ENCODE measurements at places on chromosomes 2 and 18. TPM values are rescaled to one million over a fixed set of nuclear protein-coding genes. Genes with fewer than 3 reads are reported as not detected.

Gene HOXD1
- total RNA-seq, result not detected

Gene REG1B
- total RNA-seq, result not detected

Gene SCN1A
- total RNA-seq, result 0.37 TPM

Gene MERTK
- 0.39 TPM for total RNA-seq

Gene MREG
- 2.7 TPM for total RNA-seq

Gene ATP5MC3
- 128 TPM for total RNA-seq

Gene FNDC4
- 8.4 TPM for total RNA-seq

Gene CHRNA1
- under 0.01 TPM for total RNA-seq

Gene DLGAP1
- total RNA-seq, result 1.5 TPM

Gene NT5DC4
- not detected for total RNA-seq

Gene NTSR2
- not detected for total RNA-seq

Gene SCYGR8
- not detected for total RNA-seq

Gene ALPP
- total RNA-seq, result not detected

Gene VIT
- 8.8 TPM for total RNA-seq

Gene DUSP19
- total RNA-seq, result 2.2 TPM

Gene ETAA1
- total RNA-seq, result 13.1 TPM

Gene MBP
- 26.5 TPM for total RNA-seq

Gene SULT1C4
- not detected for total RNA-seq

Gene CNTNAP5
- not detected for total RNA-seq

Gene LIPG
- 4.5 TPM for total RNA-seq

Gene SPDYA
- total RNA-seq, result 0.59 TPM

Gene PCARE
- total RNA-seq, result not detected

Gene ACSL3
- 192 TPM for total RNA-seq

Gene RGPD4
- not detected for total RNA-seq

Gene NYAP2
- total RNA-seq, result not detected

Gene FOXI3
- not detected for total RNA-seq

Gene SMAD2
- total RNA-seq, result 24.6 TPM

Gene VIL1
- total RNA-seq, result under 0.01 TPM

Gene CCL20
- total RNA-seq, result 1.2 TPM

Gene ACADL
- total RNA-seq, result 0.37 TPM

Gene REG3G
- not detected for total RNA-seq

Gene NPAS2
- 12.9 TPM for total RNA-seq

Gene RAX
- not detected for total RNA-seq

Gene VPS4B
- total RNA-seq, result 30.1 TPM
